ENCODE measurements at places on chromosomes 1 and 21. TPM values are rescaled to one million over a fixed set of nuclear protein-coding genes. Genes with fewer than 3 reads are reported as not detected.

DNA sequence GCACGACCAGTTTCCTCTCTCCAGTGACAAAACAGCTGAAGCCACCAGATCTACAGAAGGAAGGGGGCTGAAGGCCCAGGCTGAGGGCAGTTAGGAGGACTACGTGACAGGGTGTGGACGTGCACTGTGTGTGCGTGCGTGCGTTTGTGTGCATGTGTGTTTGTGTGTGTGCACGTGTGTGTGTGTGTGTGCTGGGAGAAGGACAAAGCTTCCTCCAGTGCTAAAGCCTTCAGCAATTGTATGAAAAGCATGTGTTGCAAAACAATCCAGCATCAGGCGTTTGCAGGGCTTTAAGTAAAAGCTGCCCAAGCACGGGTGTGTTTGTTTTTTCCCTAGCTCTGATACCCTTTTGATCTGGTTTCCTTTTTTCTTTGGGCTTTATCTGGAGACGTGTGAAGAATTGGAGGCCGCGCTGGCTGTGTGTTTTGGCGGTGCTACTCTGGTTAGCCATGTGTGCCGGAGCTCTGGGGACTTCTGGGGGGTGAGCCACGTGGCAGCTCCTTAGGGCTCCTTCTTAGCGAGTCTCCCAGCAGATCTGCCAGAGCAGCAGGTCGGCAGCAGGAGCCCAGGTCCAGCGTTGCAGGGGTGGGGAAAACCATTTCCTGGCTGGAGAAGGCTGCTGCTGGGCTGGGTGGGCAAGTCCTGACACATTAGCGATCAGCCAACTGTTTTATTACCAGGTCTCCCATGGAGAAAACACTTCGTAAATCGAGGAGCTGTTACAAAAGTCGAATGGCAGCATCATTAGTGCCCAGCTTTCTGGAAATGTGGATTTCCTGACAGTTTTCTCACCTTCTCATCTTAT lies 73.4 kb downstream of the UCK2 start:
- H3K27ac ChIP-seq = peak overlapping the region; percentile 32
- H3K4me3 ChIP-seq = no peak overlapping the region
- no peaks in the 10 kb centered on the region for H3K27me3 ChIP-seq
- H3K36me3 ChIP-seq = no peaks in the 10 kb centered on the region
- H3K4me1 ChIP-seq = peaks cover 11% of the 10 kb centered on the region
- DNase-seq = no peak

GRCh38 chr1:234582681-234583301 lies 27.2 kb downstream of the IRF2BP2 start:
- no peak overlapping the region for H3K27ac ChIP-seq
- H3K4me3 ChIP-seq = no peak overlapping the region
- peaks cover 4% of the 10 kb centered on the region for H3K36me3 ChIP-seq
- H3K27me3 ChIP-seq = peaks cover 31% of the 10 kb centered on the region
- H3K4me1 ChIP-seq = peaks cover 2% of the 10 kb centered on the region

DNA sequence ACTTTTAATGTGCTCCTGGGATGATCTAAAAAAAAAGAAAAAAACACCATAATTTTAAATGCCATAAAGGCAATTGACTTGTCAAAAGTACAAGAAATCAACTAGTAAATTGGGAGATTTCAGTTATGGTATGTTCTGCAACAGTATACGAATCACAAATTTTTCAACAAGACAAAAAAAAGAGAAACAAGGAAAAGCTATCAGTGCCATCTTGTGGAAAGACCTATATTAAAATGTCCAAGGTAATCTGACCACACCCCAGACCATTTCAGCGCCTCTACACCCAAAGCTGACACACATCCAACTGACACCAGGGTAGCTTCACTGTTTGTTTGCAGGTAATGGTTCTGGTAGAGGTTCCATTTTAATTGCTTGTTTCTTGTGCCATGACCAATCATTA lies 5.0 kb upstream of the DUSP23 start:
- H3K4me3 ChIP-seq = no peak overlapping the region
- H3K27ac ChIP-seq = no peak overlapping the region
- DNase-seq = no peak
- H3K36me3 ChIP-seq = no peaks in the 10 kb centered on the region

GRCh38 chr1:29119121-29119929 lies 4.4 kb downstream of the TMEM200B start:
- no peaks in the 10 kb centered on the region for H3K27me3 ChIP-seq
- H3K36me3 ChIP-seq = peaks cover 10% of the 10 kb centered on the region
- H3K27ac ChIP-seq = no peak overlapping the region
- DNase-seq = no peak
- no peak overlapping the region for H3K4me3 ChIP-seq

GRCh38 chr1:15308135-15308534 lies 61.1 kb downstream of the FHAD1 start:
- no peak overlapping the region for H3K4me3 ChIP-seq
- peaks cover 3% of the 10 kb centered on the region for H3K36me3 ChIP-seq
- no peak for DNase-seq
- no peak overlapping the region for H3K27ac ChIP-seq
- peaks cover 3% of the 10 kb centered on the region for H3K4me1 ChIP-seq
- peaks cover 30% of the 10 kb centered on the region for H3K27me3 ChIP-seq

- H3K27me3 ChIP-seq = peaks cover 76% of the 10 kb centered on the region
- no peaks in the 10 kb centered on the region for H3K4me1 ChIP-seq
- H3K4me3 ChIP-seq = no peak overlapping the region
- no peaks in the 10 kb centered on the region for H3K36me3 ChIP-seq
Measured at GRCh38 chr1:152537496-152537895, 23.2 kb downstream of the CRCT1 start.

DNA sequence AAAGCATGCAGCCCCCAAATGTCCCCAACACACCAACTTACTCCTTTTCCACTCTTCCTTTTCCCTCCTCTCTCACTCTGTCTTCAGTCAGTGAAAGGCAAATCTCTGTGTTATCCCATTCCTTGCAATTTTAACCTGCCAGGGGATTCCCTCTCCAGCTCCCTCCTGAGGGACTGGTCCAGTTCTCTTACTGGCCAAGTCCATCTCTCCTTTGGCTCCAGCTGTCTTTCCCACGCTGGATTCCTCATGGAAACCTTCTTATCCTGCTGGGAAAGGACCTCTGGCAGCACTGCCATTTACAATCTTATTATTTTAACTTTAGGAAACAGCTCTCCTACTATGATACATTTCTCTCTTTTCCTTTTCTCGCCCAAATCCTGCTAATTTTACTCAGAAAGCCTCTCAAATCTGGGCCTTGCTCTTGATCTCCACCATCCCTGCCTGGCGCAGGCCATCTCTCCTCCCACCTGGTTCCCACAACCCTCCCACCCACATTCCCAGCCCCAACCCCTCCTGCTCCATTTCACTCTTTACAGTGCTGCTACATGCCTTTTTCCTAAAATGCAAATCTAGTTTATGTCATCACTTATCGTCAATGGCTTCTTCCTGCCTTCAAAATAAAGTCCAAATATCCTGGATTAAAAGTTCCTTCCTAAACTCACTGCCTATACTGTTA lies 72.7 kb upstream of the CNN3 start:
- H3K27me3 ChIP-seq = no peaks in the 10 kb centered on the region
- no peak overlapping the region for H3K27ac ChIP-seq
- DNase-seq = no peak

- H3K27me3 ChIP-seq = no peaks in the 10 kb centered on the region
- H3K36me3 ChIP-seq = peaks cover 2% of the 10 kb centered on the region
- no peak for DNase-seq
- H3K4me1 ChIP-seq = peaks cover 21% of the 10 kb centered on the region
- no peak overlapping the region for H3K4me3 ChIP-seq
Measured at GRCh38 chr1:30986755-30987154, 78.2 kb upstream of the SDC3 start.

DNA sequence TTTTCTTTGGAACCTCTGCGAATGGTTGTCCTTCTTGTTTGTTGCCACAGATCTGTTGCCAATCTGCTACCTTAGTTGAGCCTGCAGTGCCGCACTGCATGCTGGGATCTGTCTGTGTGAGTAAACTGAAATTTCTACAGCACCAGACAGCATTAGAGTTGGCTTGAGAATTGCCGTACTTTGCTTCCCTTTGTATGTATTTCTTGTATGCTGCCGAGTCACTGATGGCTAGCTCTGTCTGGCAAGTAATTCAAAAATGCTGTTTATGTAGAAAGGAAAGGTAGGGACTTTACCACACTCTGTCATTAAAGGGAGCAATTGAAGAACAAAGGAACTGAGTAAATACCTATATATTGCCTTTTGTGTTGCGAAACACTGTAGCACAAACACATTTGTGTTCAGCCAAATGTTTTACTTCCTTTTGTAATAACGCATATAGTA lies 857.4 kb downstream of the USP25 start:
- H3K27me3 ChIP-seq = no peaks in the 10 kb centered on the region
- no peak for DNase-seq
- H3K4me1 ChIP-seq = no peaks in the 10 kb centered on the region

The KLHDC7A gene
- total RNA-seq = not detected

GRCh38 chr21:17050156-17050555 lies 462.7 kb upstream of the CXADR start:
- H3K27ac ChIP-seq = no peak overlapping the region
- no peak for DNase-seq
- no peaks in the 10 kb centered on the region for H3K27me3 ChIP-seq
- no peaks in the 10 kb centered on the region for H3K4me1 ChIP-seq
- H3K36me3 ChIP-seq = no peaks in the 10 kb centered on the region

All from T-helper 17 cell (primary cell).